ENCODE measurements at places on chromosomes 6 and 20.

DNA sequence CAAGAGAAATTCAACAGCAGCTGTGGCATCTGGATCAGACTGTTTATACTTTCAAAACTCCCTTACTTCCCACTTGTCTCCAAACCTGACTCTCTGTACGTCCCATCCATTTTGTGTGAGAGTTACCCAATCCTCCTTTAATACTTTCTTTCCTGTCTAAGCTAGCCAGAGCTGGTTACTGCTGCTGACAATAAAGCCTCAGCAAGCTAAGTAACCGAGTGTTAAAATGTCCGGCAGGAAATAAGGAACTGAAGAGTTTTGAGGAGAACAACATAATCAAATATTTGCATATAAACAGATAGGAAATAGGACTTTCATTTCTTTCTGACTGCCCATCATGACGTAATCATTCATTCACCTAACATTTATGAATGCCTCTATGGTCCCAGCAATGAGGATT, 11.6 kb downstream of the TMEM30A start:
- H3K4me3 ChIP-seq, result no peak overlapping the region
- H3K36me3 ChIP-seq, result no peaks in the 10 kb centered on the region
- H3K4me1 ChIP-seq, result peaks cover 77% of the 10 kb centered on the region
- no peak overlapping the region for H3K27ac ChIP-seq
- DNase-seq, result no peak
- no peaks in the 10 kb centered on the region for H3K27me3 ChIP-seq

DNA sequence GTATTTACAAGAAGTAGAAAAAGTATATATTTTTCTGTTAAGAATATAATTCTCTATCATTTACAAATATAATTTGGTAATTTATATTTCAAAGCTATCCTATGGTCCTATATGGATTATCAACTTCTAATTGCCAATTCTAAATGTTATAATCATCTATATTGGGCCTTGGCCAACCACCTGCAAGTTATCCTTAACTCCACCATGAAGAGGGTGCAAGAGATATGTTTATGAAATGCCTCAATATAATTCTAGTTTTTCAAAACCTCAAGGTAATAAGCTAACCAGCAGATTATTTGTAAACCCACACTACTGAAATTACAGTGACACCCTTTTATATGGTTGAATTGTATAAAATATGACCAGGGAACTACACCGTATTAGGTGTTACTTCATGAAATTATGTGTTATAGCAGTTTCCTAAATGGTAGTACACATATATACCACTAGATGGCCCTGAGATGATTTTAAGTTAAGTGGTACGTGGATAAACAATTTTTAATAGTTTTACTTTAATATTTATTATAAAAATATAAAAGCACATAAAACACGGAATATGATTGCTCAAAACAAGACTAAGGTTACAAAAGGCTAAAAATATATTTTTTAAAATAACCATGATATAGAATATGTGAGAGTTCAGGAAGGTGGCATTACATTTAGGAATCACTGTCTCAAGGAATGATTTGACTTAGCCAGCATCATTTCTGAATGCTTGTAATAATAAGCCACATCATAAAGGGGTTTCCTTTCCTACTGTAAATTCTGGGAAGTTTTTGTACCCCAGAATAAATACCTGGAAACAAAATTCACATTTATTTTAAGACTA, 9.8 kb upstream of the PNISR start:
- H3K4me1 ChIP-seq, result no peaks in the 10 kb centered on the region
- DNase-seq, result peak; percentile 10
- no peak overlapping the region for H3K4me3 ChIP-seq
- H3K27ac ChIP-seq, result no peak overlapping the region

DNA sequence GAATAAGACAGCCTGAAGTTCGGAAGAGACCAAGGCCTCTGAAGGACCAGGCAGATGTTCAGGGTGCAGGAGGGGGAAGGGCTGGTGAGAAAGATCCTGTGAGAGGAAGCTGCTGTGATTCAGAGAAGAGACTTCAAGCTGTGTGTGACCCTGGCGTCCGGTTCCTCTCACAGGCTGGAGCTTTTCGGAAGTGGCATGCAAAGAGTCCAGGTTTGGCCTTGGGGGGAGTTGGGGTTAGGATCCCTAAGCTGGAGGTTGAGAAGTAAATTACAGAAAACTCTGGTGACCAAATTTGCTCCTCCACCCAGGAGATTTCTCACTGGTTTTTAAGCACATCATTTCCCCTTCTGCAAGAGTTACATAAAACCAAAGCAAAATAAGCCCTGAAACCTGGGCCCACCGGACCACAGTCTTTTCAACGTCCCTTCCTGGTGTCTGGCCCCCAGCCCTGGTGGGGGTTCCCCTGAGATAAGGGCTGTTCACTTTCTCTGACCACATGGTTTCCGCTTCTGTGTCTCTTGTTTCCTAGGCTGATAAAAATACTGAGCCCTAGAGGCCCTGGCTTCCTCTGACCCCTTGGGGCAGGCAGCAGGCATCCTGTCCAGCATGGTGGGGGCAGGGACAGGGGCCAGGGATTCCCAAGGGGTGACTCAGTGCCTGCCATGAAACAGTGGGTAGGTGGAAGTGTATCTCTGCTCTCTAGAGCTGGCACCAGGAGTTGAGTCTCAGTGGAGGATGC, 12.0 kb upstream of the LTA start:
- DNase-seq, result peak; percentile 46
- H3K36me3 ChIP-seq, result peaks cover 31% of the 10 kb centered on the region
- H3K27me3 ChIP-seq, result no peaks in the 10 kb centered on the region
- peaks cover 78% of the 10 kb centered on the region for H3K4me1 ChIP-seq
- H3K27ac ChIP-seq, result peak overlapping the region; percentile 95

DNA sequence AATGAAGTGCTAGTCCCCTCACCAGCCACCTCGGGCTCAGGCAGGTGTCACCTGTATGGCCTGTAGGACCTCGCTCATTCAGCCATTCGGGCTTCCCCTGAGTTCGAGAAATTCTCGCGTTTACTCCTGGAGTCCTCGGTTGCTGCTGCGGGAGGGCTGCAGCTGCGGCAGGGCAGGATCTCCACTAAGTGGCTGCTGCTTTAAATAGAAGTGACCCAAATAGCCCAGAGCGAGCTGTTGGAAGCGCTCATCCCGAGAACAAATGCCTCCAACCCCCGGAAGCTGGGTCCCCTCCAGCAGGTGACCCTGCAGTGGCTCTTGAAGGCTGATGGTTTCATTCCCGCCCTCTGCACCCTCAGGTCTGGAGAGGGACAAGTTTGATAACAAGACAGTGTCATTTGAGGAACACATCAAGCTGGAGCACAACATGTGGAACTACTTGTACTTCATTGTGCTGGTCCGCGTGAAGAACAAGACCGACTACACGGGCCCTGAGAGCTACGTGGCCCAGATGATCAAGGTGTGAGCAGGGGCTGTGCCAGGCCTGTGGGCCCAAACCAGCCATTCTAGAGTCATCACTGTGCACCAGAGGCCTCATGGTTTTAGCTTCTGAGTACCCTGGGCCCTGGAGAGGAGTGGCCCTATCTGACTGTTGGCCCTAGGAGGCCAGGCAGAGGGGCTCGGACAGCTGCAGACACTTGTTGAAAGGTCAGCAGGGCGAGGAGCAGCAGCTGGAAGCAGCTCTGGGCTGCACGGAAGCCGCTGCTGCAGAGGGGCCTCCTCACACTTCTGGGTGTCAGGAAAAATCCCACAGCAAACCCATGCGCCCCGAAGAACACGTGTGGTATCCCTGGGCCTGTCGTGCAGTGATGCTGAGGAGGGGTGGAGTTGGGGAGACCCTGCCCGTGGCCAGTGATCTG, 18.1 kb downstream of the UQCC2 start:
- H3K27me3 ChIP-seq, result no peaks in the 10 kb centered on the region
- no peak for DNase-seq
- no peaks in the 10 kb centered on the region for H3K36me3 ChIP-seq
- H3K4me1 ChIP-seq, result peaks cover 65% of the 10 kb centered on the region

DNA sequence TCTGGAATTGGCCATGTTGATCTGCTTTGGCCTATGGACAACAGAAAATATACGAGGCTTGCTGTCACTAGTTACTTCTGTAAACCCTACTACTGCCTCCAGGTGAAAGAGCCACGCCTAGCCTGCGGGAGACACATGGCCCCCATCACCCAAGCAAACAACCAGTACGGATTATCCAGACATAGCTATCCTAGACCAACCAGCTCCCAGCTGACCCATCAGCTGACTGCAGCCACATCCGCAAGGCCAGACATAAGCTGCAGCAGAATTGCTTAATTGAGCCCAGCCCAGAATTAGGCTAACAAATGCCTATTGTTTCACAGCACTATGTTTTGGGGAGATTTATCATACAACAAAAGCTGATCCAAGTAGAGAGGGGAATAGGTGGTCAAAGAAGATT, 13.5 kb downstream of the REV3L start:
- H3K27ac ChIP-seq, result no peak overlapping the region
- peaks cover 8% of the 10 kb centered on the region for H3K4me1 ChIP-seq
- H3K27me3 ChIP-seq, result no peaks in the 10 kb centered on the region
- H3K36me3 ChIP-seq, result no peaks in the 10 kb centered on the region

DNA sequence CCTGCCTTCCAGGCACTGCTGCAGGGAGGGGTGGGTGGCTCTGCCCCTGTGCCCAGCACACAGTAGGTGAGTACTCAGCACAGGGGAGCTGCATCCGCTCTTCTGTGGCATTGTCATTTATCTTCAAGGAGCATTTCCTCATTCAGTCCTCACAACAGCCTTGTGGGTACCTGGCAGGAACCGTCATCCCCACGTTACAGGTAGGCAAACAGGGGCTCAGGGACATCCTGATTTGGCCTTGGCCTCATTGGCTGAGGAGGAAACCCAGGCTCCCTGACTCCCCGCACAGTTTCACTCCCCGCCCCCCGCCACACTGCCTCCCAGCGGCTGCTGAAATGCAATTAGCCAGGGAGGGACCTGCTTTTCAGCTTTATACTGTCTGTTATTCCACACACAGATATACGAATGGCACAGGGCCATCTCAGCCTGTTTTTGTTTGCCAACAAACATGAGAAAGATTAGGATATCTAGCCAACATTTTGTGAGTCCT, 24.2 kb upstream of the PNPLA1 start:
- DNase-seq, result peak; percentile 21
- H3K4me3 ChIP-seq, result no peak overlapping the region
- no peak overlapping the region for H3K27ac ChIP-seq
- no peaks in the 10 kb centered on the region for H3K36me3 ChIP-seq
- H3K4me1 ChIP-seq, result no peaks in the 10 kb centered on the region
- no peaks in the 10 kb centered on the region for H3K27me3 ChIP-seq

GRCh38 chr6:168084465-168085160, 5.6 kb upstream of the FRMD1 start:
- H3K36me3 ChIP-seq, result no peaks in the 10 kb centered on the region
- H3K4me1 ChIP-seq, result no peaks in the 10 kb centered on the region
- DNase-seq, result no peak
- no peaks in the 10 kb centered on the region for H3K27me3 ChIP-seq
- no peak overlapping the region for H3K4me3 ChIP-seq

DNA sequence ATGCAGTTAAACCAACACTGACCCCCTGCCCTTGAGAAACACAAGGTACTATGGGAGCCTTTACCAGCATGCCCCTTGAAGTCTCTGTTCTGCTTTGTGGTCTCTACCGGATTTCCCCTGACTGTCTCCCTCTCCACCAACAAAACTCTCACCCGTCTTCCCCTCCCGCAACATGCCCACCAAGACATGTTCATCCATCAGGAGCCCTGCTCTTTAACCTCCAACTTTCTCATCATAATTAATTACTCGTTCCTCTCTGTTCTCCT, 1.1 kb downstream of the ZNF165 start:
- H3K27ac ChIP-seq, result peak overlapping the region; percentile 84
- no peak for DNase-seq
- no peaks in the 10 kb centered on the region for H3K36me3 ChIP-seq
- H3K4me3 ChIP-seq, result peak overlapping the region; percentile 69

DNA sequence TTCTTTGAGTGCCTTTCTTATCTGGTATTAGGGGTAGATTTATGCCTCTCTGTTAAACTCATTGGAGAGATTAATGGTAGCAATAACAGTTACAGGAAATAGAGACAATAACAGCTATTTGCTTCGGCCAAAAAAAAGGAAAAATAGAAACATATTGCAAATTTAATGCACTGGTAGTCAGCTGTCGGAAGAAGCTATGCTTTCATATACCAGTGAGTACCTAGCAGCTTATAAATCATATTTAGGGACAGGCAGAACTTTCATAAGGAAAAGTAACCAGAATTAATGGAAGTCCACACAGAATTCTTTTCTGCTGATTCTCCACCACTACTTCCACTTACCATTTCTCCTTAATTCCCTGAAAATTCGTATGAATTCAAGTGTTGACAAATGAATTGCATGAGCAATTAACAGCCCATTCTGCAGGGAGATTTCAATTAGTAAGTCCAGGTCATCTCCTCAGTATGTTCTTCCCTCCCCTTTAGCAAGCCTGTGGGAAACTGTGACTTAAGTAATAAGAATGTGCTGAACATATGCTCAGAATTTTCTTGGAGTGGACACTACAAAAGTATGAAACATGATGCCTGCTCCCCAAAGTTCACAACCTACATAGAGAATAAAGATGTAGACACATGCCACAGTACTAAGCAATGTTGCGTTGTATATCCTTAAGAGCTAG, 196.7 kb upstream of the KCNQ5 start:
- no peak overlapping the region for H3K4me3 ChIP-seq
- H3K27ac ChIP-seq, result no peak overlapping the region
- no peaks in the 10 kb centered on the region for H3K27me3 ChIP-seq

DNA sequence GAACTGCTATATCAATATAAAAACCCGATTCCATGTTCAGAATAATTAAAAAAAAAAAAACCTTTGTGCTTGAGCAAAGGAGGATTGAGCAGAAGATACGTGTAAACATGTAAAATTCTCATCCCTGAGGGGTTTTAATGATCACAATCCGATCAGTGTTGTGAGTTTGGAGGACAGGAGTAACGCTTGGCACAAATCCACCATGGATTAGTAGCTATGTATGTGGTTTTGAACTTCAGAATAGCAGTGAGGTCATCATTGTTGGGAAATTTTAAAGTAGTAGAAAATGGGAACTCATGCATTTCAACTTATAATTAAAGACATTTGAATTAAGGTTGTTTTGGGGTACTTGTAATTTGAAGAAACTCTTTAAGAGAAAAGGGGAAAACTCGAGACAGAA, 203.2 kb downstream of the RPS12 start:
- no peaks in the 10 kb centered on the region for H3K36me3 ChIP-seq
- no peak for DNase-seq
- no peak overlapping the region for H3K4me3 ChIP-seq
- H3K27me3 ChIP-seq, result no peaks in the 10 kb centered on the region
- no peaks in the 10 kb centered on the region for H3K4me1 ChIP-seq

GRCh38 chr6:18674346-18674745, 287.2 kb downstream of the RNF144B start:
- H3K27me3 ChIP-seq, result no peaks in the 10 kb centered on the region
- H3K36me3 ChIP-seq, result no peaks in the 10 kb centered on the region
- H3K27ac ChIP-seq, result no peak overlapping the region
- H3K4me1 ChIP-seq, result no peaks in the 10 kb centered on the region
